ENCODE measurements at places on chromosomes 6 and 20.

- DNase-seq: no peak
These were observed 20.5 kb downstream of the CTCFL start for GRCh38 chr20:57504411-57504810.

GRCh38 chr6:34671367-34671766, 25.2 kb downstream of the ILRUN start:
- peak; percentile 67 for DNase-seq

GRCh38 chr6:6878887-6879585, 228.7 kb upstream of the RREB1 start:
- DNase-seq: no peak

DNA sequence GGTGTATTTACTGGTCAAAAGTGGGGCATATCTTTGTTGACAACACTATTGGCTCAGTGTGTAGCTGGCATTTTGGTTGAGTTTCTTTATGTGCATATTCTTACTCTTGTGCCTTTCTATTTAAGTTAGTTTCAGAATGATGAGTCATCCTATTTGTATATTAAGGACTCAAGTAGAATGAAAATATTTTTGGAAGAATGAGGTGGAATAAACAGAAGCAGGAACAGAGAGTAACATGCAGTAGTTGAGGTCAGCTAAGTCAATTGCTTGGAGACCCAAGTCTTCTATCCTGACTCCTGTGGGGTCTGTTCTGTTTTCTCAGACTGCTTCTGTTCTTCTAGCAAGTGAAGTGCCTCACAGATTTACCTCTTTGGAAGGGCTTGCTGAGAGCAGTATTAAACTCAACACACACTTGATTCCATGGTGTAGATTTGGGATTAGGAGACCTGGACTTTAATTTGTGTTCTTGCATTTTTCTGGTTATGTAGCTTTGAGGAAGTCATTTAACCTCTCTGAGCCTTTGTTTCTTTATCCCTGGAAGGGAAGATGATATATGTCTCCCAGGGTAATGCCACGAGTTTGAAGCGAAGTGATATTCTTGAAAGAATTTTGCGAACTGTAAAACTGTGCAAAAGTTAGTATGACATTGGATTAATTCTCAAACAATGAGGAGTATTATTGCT, 324.3 kb downstream of the QKI start:
- peak; percentile 46 for DNase-seq

DNA sequence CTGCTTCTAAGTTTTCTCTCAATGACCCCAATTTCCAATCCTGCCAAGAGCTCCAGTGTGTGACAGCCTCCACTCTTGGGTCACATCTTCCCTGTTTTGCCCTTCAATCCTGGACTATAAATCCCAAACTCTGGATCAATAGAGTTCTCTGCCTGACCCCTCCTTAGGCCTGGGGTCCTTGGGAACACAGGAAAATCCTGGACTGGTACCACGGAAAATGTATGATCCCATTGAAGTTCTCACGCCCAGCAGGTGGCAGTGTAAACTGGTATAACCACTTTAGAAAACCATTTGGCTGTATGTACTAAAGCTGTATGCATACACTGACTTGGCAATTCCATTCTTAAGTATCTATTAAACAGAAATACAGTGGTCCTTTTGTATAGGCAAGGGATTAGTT, 98.0 kb downstream of the SNAP25 start:
- DNase-seq: no peak

DNA sequence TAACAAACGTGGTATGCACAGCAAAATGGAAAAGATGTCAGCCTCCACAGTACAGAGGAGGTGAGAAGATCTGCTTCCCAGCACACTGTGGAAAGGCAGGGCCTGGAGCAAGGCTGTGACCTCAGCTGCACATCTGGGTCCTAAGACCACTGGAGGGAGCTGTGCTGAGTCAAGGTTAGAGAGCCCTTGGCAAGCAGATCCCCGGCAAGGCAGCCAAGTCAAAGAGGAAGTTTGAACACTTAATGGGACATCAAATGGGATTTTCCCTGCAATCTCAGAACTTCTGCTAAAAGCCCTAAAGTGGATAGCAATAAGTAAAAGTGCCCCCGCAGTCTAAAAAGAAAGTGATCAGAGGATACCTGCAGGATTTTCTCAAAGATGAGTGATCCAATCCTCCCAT, 39.5 kb downstream of the UNC5CL start:
- no peak for DNase-seq

DNA sequence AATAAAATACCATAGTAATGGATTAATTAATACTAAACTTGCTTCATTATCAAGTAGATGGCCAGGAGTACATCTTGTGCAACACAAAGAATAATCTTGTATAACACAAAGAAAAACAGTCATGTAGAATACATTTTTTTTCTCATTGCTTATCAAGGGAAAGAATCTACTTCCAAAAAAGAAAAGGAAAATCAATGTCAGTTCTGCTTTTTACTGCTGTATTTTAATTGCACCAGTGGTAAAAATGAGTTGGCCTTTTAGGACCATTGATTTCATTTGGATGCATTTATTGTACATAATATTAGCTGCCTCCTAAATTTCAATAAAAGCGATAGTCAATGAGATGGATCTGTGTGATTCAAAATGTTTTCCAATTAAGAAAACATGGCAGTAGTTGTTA, 96.9 kb upstream of the BTBD3 start:
- DNase-seq: no peak
